ENCODE measurements at places on chromosomes 3 and 15.

DNA sequence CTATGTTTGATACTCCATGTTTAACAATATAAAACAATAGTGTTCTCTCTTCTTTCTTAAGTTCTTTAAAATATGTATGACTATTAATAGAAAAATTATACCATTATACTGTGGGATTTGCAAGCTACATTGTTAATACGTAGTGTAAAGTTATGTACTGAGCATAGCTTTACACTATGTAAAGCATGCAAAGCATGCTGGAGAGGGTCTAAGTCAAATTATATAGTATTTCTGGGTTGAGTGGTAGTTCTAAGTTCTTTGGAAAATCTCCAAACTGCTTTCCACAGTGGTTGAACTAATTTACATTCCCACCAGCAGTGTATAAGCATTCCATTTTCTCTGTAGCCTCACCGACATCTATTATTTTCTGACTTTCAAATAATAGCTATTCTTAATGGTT lies 253.0 kb downstream of the RAP2B start:
- DNase-seq, result no peak

- no peak for DNase-seq
Measured at GRCh38 chr3:133894353-133895207, 1.1 kb downstream of the RAB6B start.

DNA sequence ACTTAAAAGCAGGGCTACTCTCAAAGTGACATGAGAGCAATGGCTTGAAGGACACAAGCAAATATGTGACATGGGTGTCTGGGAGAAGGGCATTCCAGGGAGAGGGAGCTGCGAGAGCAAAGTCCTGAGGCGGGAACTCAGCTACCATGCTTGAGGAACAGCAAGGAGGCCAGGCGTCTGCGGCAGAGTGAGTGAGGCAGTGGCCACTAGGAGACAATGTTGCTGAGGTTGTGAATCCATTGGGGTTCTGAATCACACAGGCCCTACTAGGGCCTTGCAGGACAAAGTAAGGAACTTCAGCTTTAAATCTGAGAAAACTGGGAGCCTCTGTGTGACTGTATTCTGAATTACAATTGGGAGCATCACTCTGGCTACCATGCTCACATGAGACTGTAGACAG lies 94.1 kb upstream of the PRICKLE2 start:
- no peak for DNase-seq

DNA sequence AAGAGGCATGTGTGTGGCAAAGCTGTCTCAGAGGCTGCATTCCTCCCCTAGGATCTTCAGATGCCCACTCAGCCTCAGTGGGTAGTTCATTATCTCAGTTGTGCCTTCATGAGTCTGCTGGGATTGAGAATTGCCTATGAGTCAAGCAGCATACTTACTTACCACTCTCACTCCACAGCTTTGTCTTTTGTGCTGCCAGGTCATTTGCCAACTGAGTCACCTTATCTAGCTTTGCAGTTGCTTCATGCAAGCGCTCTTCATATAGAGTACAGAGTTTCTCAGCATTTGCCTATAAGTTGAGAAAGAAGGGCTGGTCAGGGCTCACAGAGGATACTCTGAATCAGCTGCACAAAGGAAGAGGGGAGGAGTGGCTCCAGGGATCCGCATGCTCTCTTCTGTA lies 89.5 kb downstream of the MYH15 start:
- DNase-seq, result no peak

DNA sequence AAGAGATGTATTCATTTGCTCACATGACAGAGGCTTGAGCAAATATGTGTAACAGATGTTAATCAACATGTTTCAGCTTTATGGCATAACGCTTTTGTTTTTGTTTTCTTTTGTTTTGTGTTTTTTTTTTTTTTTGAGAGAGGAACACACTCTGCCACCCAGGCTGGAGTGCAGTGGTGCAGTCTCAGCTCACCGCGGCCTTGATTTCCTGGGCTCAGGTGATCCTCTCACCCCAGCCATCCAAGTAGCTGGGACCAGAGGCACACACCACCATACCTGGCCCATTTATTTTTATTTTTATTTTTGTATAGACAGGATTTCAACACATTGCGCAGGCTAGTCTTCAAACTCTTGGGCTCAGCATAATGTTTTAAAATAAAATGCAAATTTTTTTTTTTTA lies 1504.4 kb upstream of the CADM2 start:
- DNase-seq, result no peak

GRCh38 chr3:111998636-111999483 lies at the start of gene TAGLN3:
TAGLN3 (plus strand) TSS chr3:111998922; CDS start chr3:111999423, 501 bp downstream.
- DNase-seq, result no peak

GRCh38 chr3:12349895-12350811 lies 61.3 kb downstream of the PPARG start:
- DNase-seq, result no peak

DNA sequence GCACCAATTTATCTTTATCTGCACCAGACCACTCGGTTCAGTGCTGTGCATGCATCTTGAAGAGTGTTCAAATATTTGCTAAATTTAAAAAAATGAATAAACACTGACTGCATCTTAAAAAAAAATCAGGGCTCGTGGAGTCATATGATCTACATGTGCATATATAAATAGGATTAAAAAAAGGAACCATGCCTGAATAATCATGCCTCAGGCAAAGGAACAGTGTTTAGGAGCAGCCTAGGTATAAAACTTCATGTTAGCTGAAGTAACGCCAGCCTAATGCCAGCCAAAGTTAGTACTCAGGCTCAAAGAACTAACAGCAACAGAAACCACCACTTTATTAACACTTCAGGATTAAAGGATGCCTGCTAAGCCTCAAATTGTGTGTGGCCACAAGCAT lies 9.5 kb downstream of the ABCC5 start:
- no peak for DNase-seq

GRCh38 chr3:128855569-128855968 lies 23.9 kb upstream of the ACAD9 start:
- no peak for DNase-seq

DNA sequence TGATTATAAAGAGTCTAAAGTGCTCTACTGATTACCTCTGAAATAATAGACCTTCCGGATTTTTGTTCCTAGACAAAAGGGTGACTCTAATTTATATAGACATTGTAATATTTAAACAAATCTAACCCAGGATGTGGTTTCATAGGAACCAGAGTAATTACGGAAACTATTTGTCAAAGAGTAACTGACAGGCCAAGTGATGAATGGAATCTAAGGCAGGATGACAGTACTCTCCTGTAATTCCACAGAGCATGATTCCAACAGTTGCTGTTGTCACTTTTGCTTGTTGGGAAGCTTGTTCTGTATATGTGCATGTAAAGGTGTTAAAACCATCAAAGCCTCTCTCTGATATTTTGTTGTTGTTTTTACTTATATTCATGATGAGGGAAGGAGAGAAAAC lies 1141.0 kb downstream of the IGSF11 start:
- DNase-seq, result no peak

- DNase-seq, result no peak
Measured at GRCh38 chr3:11807686-11808085, 39.0 kb downstream of the TAMM41 start.

DNA sequence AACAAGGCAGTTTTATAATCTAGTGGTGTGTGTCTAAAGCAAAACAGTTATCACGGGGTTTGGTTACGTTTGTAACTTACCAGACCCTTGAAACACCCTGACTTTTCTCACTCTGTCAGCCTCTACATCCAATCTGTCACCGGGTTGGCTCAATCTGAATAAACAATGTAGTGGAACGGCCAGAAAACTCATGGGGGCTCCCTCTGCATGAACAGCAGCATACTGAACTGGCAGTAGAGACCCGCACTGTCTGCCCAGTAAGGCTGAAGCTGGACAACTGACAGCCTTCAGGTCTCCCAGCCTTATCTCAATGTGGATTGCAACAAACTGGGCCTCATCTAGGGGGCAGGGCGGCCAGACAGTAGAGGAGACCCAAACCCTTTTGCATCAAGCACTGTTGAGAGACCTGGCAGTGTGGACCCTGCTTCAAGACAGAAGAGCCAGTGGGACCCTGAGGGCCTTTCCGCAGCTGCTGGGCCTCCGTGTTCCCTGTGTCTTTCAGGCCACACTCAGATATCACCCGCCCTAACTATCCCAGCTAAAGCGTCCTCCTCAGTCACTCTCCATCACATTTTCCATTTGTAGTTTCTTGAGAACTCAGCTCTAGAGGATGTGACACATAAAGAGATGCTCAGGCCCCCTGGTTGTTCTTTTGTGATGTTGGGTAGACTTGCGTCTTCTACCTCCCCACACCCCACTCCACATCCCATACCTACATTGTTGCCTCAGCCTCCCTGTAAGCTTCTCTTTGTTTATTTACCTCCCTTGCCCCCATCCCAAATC lies 181.2 kb upstream of the NR2E3 start:
- DNase-seq, result no peak

- DNase-seq, result no peak
Measured at GRCh38 chr3:168570404-168571155, 474.9 kb upstream of the GOLIM4 start.

All from smooth muscle cell of the brain vasculature (primary cell).